DMS153 (cell line): ENCODE measurements at places on chromosomes 1 and 21.

DNA sequence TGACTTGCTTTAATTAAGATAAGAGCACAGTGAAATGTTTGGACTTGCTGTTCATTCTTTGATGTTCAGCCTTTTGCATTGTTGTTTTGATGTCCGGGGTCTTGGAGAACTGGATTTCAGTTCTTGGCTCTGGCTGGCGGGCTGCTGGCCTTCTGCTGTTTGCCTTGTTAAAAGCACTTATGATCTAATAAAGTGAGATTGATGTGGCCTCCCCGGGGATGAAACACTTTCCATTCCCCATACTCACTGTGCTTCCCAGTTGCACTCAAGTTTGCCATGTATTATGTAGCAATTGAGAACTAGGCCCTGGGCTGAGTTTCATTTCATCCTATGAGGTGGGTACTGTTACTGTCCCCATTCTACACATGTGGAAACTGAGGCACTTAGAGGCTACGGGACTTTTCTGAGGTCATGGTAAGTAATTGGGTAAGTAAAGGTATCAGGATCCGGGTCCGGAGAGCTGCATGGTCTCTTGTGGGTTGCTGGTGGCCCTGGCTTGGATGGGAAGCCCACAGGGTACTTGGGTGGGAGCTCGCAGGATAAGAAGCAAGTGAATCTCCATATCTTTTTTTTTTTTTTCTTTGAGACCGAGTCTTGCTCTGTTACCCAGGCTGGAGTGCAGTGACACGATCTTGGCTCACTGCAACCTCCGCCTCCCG, 127.7 kb upstream of the ZBTB40 start:
- DNase-seq = no peak

- no peak for DNase-seq
These were observed 45.1 kb downstream of the ECE1 start for GRCh38 chr1:21244986-21245687.

DNA sequence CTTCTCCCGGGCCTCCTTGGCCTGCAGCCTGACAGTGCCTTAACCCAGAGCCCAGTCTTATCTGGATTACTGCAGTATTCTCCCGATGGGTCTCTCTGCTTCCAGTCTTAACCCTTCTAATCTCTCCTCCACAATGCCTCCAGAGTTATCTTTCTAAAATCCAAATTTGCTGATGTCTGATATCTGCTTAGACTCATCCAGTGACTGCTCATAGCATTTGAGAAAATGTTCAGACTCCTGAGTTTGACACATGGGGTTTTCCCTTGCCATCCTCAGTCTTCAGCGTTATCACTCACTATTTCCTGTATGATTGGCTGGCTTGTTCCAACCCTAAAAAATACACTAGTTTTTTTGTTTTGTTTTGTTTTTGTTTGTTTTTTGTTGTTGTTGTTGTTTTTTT, 102.0 kb downstream of the FMN2 start:
- DNase-seq = no peak

DNA sequence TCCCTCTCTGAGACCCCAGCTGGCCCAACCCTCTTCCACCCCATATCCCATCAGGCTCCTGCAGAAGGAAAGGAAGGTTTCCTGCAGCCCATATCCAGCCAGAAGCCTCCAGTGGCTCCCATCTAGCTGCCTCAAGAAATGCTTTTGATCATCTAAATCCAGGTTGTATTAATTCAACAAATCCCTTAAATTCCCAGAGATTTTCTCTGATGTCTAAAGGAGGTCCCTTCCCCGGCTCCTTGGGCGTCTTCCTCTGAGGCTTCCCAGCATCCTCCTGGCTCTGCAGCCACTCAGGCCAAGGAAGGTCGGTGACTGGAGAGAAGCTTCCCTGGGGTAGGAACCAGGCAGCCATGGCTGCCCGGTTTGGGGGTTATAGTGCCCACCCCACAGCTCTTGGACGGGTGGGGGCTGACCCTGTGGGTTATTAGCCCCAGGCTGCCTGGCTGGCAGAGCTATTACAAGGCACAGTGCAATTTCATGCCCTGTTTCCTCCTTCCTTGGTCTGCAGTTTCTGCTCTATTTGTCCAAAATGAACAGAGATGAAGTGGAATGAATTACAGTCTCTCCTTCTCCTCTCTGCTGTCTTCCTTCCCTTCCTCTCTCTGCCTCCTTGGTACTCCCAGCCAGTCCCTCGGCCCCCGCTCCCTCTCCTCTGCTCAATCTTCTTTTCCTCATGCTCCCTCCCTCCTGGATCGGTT, 34.8 kb upstream of the DISP3 start:
- no peak for DNase-seq

DNA sequence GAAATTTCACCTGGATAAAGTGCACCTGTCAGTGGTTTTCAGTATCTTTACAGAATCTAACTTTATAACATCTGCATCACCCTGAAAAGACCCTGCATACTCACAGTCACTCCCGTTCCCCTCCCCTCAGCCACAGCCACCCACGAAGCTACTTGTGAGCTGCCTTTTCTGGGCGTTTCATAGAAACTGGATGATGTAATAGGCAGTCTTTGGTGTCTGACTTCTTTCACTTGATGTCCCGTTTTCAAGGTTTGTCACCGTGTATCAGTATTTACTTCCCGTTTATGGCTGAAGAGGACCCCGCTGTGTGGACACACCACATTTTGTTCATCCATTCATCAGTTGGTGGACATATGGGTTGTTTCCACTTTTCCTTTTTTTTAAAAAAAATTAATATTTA, 47.8 kb upstream of the LRRC3 start:
- no peak for DNase-seq

GRCh38 chr1:220962031-220962751, 82.9 kb downstream of the HLX start:
- no peak for DNase-seq

DNA sequence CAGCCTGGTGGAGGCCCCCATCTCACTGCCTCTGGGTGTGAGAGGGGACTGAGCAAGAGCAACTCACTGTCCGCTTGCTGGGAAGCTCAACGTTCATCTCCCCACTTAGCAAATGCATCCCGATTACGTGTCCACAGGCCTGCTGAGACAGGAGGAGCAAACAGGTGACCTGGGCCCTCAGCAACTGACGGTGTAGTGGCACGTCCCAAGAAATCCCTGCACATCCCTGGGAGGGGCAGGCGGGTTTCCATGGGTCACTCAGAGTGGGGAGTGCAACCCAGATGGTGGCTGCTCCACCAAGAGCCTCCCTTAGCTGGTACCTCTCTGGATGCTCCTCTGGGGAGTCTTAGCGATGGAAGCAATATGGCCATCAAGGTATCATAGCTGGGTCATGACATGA, 229.4 kb downstream of the DYRK1A start:
- no peak for DNase-seq

DNA sequence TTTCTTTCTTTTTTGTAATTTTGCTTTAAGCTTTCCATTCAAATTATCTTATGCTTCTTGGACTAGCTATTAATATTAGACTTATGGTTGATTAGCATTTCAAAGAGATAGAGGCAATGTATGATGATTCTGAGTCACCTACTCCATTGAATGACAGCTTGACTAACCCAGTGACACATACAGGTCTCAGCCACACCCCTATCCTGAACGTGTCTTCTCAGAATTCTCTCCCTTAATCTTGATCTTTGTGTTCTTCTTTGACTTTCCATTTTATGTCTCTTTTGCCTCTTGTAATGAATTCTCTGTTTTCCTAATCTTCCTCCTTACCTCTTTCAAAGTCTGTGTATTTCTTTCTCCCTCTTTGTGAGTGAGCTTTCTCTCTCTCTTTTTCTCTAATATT, 241.1 kb downstream of the PDE4B start:
- DNase-seq = no peak

DNA sequence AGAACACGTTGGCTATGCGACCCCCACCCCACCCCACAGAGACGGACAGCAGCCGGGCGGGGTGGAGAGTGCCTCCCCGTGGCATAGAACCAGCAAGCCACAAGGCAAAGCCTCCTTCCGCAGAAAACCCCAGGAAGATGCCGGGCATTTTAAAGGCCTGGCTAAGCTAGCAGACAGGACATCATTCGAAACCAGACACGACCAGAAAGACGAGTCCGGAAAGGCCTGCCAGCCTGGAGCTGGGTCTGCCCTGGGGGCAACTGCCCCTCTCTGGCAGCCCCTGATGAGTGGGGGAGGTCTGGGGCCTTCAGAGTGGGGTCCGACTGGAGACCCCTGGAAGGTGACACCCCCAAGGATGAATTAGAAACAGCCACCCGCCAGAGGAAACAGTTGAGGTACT, 8.5 kb downstream of the FTCD start:
- DNase-seq = no peak

DNA sequence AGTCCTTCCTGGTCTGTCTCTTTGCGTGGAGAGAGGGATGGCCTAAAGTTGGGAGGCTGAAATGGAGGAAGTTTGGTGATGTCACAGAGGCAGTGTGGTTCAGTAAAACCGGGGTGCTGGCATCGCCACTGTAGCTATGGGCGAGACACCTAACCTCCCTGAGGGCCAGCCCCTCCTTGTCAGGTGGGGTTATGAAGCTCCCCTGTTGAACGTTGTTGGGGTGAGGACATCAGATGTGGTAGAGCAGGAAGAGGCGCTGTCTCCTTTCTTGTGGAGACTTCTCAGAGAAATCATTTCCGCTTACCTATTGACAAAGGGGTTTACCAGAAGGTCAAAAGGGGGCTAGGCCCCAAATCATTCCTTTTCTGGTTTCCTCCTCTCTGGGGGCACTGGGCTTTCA, 294.7 kb downstream of the SIPA1L2 start:
- no peak for DNase-seq

DNA sequence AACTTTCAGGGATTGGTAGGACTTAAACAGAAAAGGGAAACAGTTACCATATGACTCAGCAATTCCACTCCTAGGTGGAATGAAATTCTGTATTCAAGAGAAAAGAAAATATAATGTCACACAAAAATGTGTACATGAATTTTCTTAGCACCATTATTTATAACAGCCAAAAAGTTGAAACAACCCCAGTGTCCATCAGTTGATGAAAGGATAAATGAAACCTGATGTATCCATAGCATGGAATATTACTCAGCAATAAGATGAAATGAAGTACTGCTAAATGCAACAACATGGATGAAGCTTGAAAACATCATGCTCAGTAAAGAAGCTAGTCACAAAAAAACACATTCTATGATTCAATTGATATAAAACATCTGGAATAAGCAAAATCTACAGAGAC, 15.5 kb downstream of the EEIG2 start:
- DNase-seq = no peak

DNA sequence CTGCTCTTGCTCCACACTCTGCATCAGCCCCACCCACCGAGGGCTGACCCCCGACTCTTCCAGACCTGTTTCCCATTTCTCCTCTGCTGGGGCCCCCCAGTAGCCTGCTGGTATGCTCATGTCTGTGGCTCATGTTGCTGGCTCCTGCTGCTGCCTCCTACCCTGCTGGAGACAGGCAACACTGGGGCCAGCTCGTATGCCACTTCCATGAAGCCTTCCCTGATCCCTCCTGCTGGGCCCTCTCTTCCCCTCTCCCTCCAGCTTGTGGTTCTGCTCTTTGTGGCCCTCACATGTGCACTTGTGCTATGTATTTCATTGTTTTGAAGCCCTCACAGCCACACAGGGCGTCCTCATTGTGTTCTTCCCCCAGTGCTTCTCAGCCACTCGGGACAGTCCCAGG, 40.5 kb downstream of the CNN3 start:
- DNase-seq = no peak

- DNase-seq = no peak
These were observed 6.8 kb upstream of the OTUD7B start for GRCh38 chr1:150017206-150017750.

DNA sequence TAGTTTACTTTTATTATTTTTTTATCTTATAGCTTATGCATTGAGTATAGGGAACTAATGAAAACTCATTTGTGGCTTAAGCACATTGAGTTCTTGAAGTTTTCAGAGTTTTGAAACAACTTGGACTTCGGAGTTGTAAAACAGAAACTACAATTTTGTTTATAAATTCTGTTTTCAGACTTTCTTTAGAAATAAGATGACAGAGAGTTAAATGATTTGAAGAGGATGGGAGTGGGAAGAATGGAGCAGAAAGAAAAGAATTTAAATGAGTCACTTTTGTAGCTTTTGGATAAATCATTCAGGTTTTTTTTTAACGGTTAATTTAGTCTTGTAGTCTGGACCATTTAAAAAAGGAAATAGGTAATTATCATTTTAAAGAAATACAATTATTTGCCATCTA, 32.3 kb downstream of the INKA2 start:
- DNase-seq = no peak

GRCh38 chr1:21671915-21672314, 2.8 kb upstream of the RAP1GAP start:
- no peak for DNase-seq

GRCh38 chr1:244234009-244234643, 183.0 kb downstream of the ZBTB18 start:
- no peak for DNase-seq

GRCh38 chr1:176605176-176605575, 142.2 kb downstream of the PAPPA2 start:
- no peak for DNase-seq

- DNase-seq = peak; percentile 25
These were observed 356.1 kb downstream of the LMO4 start for GRCh38 chr1:87684713-87685205.

DNA sequence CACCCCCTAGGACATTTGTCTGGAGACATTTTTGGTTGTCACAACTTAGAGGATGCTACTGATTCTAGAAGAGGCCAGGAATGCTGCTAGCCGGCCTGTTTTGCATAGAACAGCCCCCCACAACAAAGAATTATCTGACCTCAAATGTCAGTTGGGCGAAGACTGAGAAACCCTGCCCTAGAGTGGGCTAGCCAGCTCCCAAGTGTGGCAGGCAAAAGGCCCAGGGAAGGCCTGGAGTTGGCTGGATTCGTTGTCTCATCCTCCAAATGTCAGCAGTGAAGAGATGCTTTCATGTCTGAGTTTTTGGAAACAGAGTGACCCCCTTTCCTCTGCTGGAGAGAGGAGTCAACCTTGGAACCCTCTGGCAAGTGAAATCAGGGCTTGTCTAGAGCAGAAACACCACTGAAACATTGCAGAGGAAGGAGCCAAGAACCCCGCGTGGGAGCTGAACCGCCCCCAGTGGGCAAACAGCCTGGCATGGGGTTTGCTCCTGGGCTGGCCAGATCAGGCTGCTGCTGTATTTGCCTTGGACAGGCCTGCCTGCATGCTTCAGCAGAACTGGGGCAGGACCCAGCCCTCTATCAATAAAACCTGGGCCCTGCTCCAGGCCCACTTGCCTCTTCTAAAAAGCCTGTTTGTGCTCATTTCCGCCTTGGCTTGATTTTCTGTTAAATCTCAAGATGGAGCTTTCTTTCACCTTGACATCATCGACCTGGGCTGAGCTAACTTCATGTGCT, 32.9 kb downstream of the RASSF5 start:
- no peak for DNase-seq

DNA sequence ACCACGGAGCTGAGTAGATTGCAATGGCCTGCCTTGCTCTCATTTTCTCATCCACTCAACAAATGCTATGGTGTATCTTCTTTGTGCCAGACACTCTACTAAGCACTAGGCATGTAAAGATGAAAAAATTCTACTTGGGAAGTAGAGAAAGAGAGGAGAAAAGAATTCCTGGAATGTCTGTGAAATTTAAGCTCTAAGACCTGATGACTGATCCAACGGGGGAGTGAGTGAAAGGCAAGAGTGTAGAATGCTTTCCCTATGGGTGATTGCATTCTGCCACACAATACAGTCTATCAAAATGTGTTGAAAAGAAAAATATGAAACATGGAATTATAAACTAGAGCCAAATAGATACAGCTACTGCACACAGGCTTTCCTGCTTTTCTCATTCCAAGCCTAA, 82.3 kb downstream of the CYYR1 start:
- no peak for DNase-seq

GRCh38 chr21:42296501-42296900, 18.7 kb downstream of the TFF3 start:
- DNase-seq = no peak

GRCh38 chr1:239795304-239795703, 296.4 kb upstream of the FMN2 start:
- DNase-seq = no peak

- DNase-seq = no peak
These were observed 40.2 kb downstream of the PRSS38 start for GRCh38 chr1:227855687-227856086.
